Hematopoietic multipotent progenitor cell treated with erythropoietin and hydrocortisone succinate and interleukin-3 and kit ligand, for 15 days (in vitro differentiated cells): ENCODE measurements at places on chromosomes 7 and 10.
A peak's percentile ranks its signal among the peaks of the same experiment; 100 is the strongest.

DNA sequence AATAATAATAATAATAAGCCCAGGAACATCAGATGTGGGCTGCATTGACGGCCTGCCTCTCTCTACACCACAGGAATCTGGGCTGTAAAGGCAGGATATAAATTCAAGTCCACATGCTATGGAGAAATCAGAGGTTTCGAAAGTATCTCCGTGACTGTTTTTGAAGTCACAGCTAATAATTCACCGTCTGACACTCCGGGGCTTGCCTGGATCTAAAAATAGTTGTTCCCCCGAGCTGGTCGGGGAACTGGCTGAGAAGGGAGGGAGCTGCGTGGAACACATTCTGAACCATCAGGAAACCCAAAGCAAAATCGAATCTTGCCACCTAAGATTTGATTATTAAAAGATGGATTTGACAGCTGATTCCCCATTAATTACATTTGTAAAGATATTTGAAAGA, 35.4 kb downstream of the KLF6 start:
- no peak for DNase-seq

DNA sequence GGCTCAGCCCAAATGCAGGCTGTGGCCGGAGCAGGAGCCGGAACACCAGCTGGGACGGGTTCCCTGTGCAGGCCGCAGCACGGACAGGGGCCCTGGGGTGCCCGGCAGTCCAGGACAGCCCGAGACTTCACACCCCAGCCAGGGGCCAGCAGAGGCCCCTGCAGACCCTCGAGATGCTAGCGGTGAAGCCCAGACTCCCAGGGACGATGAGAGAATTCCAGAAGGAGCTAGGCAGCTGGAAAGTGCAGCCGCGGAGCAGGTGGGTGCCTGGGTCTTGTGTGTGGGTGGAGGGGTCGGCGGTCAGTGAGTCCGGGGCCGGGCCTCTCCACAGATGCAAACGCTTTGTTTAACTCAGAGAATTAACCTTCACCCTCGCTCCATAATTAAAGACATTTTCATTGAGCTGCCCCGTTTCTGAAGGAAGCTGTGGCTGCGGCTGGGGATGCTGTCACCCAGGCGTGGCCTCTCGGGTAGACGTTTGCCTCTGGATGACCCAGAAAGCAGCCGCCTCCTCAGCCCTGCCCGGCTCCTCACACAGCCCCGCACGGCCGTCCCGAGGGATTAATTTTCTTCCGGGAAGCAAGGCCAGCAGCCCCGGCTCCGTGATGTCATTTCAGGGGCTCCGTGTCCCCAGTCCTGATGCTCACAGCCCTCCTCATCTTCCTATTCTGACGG, 26.5 kb downstream of the KNDC1 start:
- no peak for DNase-seq

GRCh38 chr7:151088019-151088855, 2.0 kb downstream of the AGAP3 start:
- no peak for DNase-seq

DNA sequence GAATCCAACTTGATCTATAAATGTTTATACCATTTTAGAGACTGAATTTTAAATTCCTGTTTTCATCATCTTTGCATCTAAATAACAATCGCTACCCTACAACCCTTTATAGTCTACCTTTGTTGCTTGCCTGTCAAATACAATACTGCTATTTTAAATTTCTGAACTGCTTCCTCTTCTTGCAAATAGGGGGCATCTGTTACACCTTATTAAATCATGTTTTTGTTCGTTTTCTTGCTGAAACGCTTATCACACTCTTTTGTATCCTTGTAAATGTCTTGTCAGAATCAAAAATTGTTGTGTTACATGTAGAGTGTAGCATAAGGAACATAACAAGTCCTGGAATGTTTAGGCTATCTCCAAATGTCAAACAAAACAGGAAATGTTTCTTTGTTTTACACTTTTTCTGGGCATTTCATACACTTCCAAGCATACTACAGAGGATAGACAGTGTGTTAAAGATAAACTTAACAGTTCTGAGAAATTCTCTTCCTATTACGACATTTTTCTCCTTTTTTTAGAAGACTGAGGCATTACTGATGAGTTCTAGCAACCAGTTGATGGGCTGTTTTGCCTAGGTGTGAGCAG, 281.3 kb downstream of the GPR158 start:
- DNase-seq: no peak

DNA sequence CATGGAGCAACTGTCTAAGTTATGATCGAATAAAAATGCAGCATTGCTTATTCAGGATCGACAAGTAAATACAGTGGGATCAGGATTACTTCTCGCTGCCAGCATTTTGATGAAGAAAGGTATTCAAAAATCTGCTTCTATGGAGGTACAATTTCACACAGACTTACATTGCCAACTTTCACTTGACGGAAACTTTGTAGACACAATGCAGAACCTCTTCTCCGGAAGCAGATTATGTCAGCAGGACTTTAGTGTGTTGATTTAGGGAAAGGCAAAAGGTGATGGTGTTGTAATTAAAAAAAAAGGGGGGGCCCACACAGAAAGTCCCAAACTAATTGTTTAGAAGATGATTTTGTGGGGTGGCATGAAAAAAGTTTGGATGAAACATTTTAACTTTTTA, 462.4 kb upstream of the KLF6 start:
- no peak for DNase-seq

- no peak for DNase-seq
Observed at GRCh38 chr7:28038175-28038797, 142.3 kb downstream of the JAZF1 start.

DNA sequence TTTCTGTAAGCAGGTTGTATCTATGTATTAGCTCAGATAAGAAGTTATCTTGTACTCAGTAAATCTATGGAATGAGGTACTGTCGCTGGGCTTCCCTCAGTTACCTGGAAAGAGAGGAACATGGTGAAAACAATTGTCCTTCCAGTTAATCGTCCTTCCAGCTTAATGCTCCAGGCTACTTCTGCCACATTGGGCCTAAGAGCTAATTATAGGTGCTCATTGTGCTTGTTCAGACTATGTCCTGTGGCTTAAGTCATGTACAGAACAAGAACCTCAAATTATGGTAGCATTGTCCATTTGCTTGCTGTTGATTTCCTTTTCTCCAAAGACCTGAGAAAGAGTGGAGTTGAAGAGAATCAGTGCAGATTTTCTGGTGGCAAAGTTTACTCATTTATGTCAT, 86.1 kb upstream of the MBL2 start:
- no peak for DNase-seq

- DNase-seq: no peak
Observed at GRCh38 chr7:148590471-148590870, at the start of gene C7orf33. Gene C7orf33, plus strand, starts transcription at chr7:148590766. Its CDS starts 160 bp downstream, at chr7:148590926.

DNA sequence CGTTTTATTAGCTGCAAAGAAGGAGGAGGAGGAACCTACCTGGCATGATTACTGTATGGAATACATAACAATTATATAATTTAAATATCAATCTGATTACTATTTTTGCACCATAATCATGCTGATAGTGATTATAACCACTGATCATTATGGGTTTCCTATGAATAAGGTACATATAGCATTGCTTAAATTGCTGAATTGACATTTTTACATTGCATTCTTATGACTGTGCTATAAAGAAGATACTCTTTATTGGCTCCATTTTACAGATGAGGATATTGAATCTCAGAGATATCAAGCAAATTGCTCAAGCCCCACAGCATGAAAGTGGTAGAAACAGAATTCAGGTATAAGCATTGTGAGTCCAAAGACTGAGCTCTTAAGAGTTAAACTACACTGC, 23.1 kb downstream of the DKK1 start:
- DNase-seq: no peak

- DNase-seq: peak; percentile 54
Observed at GRCh38 chr7:134834689-134835462, 55.4 kb downstream of the CALD1 start.

GRCh38 chr7:69858471-69858870, 260.2 kb downstream of the AUTS2 start:
- no peak for DNase-seq

- DNase-seq: peak; percentile 60
Observed at GRCh38 chr7:50142425-50143017, 49.5 kb upstream of the ZPBP start.

- DNase-seq: no peak
Observed at GRCh38 chr7:157831143-157831905, 494.5 kb downstream of the DNAJB6 start.
